ENCODE measurements at places on chromosomes 1 and 21.

DNA sequence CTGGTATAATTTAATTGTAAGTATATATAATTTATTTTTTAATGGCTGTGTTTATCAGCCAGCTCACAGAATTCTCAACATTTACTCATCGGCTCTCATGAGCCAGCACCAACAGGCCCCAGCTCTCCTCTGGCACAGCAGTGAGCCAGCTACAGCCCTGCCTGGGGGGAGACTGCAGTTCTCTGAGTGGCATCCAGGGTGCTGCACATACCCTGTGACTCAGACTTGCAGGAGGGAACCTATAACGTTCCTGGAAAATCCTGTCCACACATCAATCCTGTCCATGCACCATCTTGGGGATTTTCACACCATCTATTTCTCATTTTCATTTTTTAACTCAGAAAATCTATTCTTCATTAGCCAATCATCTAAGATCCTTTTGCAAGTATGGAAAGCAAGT lies 36.5 kb downstream of the FHAD1 start:
- DNase-seq = no peak

DNA sequence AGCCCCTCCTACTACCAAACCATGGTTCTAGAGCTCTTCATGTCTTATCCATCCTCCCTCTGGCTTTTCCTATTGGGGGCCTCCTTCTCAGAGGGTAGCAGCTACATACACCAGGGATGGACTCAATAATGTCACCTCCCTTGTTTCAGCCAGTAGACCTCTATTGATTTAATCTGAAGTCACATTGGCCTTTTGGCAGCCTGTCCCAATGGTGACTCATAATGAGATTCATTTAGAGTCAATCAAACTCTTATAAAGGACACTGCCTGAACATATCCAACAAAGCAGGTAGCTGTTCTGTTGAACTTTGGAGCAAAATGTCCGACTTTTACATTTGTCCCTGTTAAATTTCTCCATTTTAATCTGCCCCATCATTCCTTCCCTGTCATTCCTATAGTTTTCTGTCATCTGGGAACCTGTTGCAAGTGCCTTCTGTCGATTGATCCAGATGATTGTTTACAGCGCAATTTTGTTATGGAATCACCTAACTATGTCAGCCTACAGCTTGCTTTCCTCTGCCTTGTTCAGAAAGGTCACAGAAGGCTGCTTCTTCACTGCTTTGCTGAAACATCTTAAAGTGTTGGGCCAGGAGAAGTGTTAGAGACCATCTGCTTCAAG lies 105.9 kb downstream of the ETS2 start:
- DNase-seq = no peak

GRCh38 chr1:70887936-70888335 lies 159.7 kb downstream of the PTGER3 start:
- DNase-seq = no peak

DNA sequence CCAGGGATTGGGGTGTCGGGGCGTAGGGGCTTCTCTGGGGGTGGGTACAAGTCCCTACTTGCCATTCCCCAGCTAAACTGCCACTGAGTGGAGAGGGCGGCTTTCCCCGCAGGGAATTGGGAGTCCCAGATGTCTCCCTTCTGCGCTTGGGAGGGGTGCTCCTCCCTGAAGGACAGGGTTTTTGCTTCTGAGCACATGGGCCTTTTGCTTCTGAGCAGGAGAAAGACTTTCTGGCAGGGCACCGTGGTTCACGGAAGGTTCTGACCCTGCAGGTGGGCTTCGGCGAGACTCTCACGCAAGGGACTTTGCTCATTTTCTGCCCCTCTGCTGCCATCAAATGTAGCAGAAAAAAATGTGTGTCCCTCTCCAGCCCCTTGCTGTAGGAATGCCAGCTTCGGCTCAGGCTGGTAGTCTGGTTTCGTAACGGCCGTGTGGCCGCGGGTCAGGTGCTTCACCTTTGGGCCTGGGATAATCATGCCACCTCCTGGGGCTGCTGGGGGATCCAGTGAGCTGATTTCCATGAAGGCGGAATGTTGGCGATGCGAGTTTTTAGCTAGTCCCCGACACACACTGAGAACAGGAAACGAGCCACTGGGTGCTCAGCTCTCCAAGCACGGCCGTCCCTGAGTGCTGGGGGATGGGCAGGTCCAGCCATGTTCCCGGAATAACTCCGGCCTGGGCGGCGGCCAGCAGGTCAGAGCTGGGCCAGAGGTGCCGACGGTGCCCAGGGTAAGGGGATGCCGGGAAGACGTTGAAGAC lies 364.0 kb downstream of the CAMTA1 start:
- DNase-seq = no peak

- no peak for DNase-seq
Observed at GRCh38 chr1:56933161-56933560, 32.7 kb downstream of the C8B start.

DNA sequence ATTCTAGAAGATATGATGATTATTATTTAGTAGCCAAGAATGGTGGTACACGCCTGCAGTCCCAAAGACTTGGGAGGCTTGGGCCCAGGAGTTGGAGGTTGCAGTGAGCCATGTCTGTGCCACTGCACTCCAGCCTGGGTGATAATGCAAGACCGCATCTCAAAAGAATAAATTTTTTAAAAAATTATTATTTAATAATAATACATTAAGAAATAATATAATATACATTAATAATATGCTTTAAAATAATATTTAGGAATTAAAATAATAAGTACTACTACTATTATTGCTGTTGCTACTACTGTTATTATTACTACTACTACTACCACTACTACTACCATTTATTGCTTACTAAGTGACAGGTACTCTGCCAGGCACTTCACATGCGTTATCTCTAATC lies 27.2 kb downstream of the CCDC30 start:
- no peak for DNase-seq

GRCh38 chr21:29641635-29642550 lies 297.9 kb downstream of the GRIK1 start:
- no peak for DNase-seq

GRCh38 chr1:73029571-73029970 lies 747.2 kb upstream of the NEGR1 start:
- DNase-seq = no peak

DNA sequence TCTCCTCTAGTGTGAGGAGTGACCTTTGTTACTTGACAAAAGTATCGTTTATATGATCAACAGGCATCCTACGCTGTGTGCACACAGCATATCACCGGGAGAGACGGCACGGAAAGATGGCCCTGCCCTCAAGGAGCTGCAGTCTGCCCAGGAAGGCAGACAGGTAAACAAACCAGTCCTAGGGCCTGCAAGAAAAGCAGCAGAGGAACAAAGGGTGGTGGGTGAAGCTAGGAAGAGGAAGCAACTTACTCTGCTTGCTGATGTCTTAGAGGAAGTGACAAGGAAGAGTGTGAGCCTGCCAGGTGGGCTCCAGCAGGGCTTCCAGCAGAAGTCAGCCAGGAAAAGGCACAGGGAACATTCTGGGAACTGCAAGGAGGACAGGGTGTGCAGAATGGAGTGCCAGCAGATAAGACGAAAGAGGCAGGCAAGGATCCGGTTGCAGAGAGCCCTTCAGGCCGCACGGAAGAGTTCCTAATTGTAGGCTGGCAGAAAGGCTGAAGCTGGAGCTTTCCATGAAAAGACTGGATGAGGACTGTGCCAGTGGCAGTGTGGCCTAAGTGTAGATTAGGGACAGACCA lies 106.7 kb downstream of the SLC45A1 start:
- no peak for DNase-seq

DNA sequence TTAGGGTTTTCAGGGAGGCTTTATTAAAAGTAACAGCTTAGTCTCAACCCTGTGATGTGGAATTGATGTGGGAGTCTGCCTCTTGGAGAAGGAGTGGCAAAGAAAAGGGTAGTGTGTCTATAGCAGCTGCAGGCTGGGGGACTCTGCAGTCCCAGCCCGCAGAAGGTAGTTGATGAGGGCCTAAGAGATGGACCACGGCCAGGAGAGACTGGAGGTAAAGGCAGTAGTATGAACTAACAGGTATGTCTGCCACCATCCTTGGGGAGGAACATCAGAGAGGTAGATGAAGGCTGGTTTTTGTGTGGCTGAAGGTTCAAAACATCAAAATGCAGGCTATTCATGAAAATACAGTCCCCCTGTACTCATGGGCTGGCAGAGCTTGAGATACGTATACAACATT lies 112.1 kb downstream of the KCTD3 start:
- no peak for DNase-seq

DNA sequence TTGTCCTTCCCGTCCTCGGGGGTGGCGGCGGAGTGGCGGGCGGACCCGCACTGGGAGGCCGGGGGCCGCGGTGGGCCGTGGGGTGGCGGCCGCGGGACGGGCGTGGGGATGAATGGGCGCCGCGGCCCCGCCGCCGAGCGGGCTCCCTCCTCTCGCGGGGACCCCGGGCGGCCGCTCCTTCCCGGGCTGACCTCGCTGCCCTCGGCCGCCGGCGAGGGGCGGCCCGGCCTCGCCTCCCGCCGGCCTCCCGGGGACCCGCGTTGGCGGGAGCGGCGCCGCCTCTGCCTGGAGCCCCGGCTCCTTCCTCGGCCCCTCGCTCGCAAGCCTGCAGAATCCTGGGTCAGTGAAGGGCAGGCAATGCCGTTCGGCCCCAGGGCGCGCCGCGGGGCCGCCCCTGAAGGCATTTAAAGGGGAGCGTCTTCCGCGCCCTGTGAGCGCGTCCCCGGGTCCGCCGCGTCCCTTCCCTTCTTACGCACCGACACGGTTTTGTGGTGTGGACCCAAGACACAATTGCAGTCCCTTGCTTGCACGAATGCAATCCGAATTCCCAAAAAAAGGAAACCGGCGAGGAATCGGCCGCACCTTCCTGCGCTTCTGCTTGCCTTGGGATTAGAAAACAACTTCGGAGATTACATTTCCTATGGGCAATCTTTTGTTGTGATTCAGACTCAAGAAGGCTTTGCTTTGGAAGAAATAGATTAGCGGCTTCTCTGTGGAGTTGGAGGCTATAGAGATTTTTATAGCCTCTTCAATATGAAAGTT lies 776 bp downstream of the ITSN1 start:
- no peak for DNase-seq

GRCh38 chr1:153540394-153541361 lies at the start of gene S100A5:
Gene S100A5 (minus strand): TSS chr1:153540934. CDS start chr1:153540191, 743 bp downstream.
- DNase-seq = peak; percentile 20
